ENCODE measurements at places on chromosomes 2 and 18. TPM values are rescaled to one million over a fixed set of nuclear protein-coding genes. Genes with fewer than 3 reads are reported as not detected.

DNA sequence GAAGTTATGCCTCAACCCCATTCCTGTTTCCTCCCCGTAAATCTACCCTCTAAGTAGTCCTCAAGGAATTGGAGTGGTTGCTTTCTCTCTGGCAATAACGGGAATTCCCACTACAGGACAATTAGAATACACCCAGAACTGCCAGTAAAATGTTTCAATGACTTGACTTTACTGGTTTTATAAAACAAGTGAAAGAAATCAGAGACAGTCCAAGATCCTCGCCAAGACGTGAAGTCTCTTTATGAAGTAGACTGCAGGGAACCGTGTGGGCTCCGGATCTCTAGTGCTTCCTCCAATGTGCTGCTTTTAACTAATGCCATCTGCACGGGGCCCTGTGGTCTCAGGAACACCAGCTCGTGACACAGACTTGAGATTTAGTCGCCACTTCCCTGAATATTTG is 101.4 kb downstream of the CPO start:
- H3K4me1 ChIP-seq = no peaks in the 10 kb centered on the region
- no peaks in the 10 kb centered on the region for H3K27me3 ChIP-seq
- H3K27ac ChIP-seq = peak overlapping the region; percentile 41

The UGT1A4 gene
- total RNA-seq = not detected

DNA sequence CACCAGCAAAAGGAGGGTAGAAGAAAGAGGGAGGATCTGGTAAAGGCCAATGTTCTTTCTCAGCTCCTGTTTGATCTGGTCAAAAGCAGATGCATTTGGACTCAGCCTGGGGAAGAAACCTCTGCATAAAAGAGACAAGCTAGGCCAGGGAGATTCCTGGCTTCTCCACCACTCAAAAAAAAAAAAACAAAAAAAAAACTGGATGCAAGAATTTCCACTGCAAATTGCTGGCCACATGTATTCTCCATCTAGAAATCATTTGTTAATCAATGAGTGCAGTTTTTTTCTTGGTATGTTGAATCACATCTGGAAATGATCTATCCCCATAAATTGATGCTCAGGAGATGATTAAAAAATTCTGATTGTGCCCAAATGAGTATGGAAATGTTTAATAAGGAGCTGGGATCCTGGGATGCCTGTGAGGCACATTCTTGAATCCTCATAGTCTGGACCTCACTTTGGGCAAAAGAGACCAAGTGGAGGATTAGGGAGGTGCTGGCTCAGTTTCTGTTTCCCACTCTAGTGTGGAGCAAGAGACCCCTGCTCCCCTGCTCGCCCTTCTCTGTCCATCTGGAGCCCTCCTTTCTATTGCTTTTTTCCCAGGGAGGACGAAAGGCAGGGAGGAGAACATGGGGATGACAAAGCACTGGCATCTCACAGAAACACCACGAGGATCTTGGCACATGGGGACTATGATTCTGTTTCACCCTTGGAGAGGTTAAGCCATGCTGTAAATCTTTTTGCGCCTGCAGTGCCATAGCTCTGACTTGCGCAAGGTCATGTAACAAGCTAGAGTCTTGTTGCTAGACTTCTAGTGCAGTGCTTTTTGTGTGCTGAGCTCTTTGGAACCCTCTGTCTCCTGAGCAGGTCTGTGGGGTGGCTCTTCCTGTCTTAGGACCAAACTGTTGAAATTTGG is 57.6 kb downstream of the APOB start:
- H3K27ac ChIP-seq = no peak overlapping the region
- H3K4me1 ChIP-seq = no peaks in the 10 kb centered on the region
- H3K27me3 ChIP-seq = no peaks in the 10 kb centered on the region

DNA sequence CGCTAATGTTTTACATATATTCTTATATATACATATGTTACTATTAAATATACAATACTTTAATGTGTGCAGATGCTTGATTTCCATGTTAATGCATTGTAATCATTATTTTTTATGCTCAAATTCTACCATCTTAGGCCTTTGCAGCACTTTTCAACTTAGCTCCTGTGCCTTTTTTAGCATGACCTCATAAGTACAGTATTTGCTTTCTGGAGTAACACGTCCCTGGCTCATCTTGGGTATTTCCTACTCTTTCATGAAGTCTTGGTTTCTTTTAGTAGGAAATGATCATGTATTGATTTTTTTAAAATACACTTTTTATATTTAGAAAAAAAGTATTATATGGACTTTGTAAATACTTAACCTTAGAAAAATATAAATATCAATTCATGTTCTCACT is 36.5 kb downstream of the CAB39 start:
- H3K27me3 ChIP-seq = no peaks in the 10 kb centered on the region
- no peak for DNase-seq
- H3K4me1 ChIP-seq = no peaks in the 10 kb centered on the region
- no peak overlapping the region for H3K4me3 ChIP-seq
- no peak overlapping the region for H3K27ac ChIP-seq

The TEX44 gene
- not detected for total RNA-seq

Measured in uterus (tissue), 4 donors.